Kidney epithelial cell (primary cell): ENCODE measurements at places on chromosomes 5 and 9. TPM values are rescaled to one million over a fixed set of nuclear protein-coding genes. Genes with fewer than 3 reads are reported as not detected.

DNA sequence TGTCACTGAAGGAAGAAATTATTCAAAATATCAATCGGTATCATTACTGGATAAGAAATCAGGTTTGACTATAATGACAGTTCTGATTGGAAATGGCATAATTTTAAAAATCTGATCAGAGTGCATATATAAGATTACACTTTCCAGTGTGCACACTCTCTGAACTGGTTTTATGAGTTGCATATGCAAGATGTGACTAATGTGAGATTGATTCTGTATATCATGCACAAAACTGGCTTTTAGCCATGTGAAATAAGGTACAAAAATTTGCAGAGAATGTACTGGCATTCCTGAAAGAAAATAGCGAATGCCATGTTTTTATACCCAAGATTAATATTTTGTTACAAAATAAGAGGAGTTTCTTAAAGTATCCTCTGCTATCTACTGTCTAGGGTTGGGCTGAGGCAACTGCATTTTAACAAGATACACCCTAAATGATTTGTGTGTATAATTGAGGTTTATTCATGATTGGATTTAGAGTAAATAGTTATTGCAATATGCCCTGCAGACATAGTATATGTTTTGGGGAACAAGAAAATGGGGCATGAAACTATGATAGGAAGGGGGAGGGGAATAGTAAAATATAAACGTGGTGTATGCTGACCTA, 70.7 kb downstream of the LNPEP start:
- DNase-seq: no peak

- no peak for DNase-seq
These were observed 86.2 kb downstream of the PSAT1 start for GRCh38 chr9:78383130-78383529.

Gene DBH
- not detected in 2 replicates for total RNA-seq

GRCh38 chr9:19913151-19913550, 124.3 kb upstream of the SLC24A2 start:
- no peak for DNase-seq

DNA sequence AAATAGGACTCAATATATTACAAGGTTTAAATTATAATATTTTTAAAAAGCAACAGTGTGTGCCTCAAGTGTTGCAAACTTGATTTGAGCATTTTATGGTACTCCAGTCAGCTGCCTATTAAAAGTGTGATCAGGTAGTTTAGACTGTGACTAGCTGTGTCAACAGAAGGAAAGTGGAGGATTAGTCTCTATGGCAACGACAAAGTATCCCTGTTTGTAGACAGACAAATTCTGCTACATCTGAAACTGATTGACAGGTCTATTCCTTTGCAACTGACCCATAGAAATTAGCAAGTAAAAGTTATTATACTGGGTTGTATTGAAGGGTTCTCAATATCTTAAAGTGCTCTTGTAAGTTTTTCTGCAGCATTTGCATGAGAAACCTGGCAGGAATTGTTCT, 249.8 kb upstream of the ARRDC3 start:
- no peak for DNase-seq

- DNase-seq: no peak
These were observed 19.9 kb downstream of the SEMA6A start for GRCh38 chr5:116554764-116555163.

- DNase-seq: no peak
These were observed 44.1 kb downstream of the C5orf15 start for GRCh38 chr5:133924221-133924920.

Gene TBC1D2
- total RNA-seq: 21.4 and 23.6 TPM in 2 replicates

Gene SPATA31A3
- total RNA-seq: not detected in 2 replicates

DNA sequence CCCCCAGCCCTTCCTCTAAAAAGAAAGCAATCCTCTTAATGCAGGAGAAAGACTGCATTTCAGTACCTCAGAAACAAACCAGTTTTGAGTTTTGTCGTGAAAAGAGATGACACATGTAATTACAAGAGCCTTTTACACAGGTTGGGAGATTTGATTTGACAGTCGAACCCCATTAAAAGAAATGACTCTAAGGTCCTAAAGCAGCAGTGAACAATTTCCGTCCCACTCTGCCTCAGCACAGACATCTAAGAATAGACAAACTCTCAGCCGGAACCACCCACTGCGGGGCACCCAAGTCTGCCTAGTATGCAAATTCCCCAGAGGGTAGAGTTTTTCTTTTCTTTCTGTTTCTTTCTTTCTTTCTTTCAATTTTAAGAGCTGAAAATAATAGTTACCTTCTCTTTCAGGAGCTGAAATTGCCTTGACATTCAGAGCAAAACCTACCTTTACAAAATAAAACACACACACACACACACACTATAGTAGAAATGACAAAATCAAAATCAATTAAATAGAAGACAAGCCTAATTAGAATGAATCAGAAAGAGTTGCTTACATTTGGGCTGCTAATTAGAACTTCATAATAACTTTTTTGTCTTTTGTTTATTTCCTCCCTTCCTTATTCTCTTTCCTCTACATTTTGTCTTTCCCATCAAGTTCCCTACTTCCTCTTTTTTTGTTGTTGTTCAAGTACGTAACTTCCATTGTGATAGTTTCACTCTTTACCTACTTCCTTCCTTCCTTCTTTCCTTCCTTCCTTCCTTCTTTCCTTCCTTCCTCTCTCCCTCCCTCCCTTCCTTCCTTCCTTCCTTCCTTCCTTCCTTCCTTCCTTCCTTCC, 65.1 kb downstream of the BASP1 start:
- DNase-seq: no peak

DNA sequence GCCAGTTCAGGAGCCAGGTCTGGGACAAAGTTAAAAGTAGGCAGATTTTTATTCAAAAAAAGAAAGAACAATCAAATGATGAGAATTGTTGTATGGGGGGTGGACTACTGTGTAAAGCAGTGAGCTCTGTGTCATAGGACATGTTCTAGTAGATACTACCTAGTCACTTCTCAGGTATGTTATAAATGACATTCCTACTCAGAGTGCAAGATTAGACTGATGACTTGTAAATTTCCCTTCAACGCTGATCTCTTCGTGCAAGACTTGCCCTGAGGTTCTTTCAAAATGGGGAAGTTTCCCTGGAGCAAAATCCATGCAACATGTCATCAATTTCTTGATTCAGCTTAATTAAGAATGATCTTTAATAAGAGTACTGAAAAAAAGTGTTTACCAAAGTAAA, 175.1 kb downstream of the RORB start:
- no peak for DNase-seq

Gene SPARC
- total RNA-seq: 139 and 140 TPM in 2 replicates

Gene CLINT1
- total RNA-seq: 84.1 and 85.2 TPM in 2 replicates

- no peak for DNase-seq
These were observed 60.6 kb upstream of the PTPN3 start for GRCh38 chr9:109558718-109559151.

Gene PCSK1
- total RNA-seq: not detected in 2 replicates

GRCh38 chr9:115198001-115198400, 80.0 kb upstream of the TNC start:
- no peak for DNase-seq

GRCh38 chr5:73587923-73588322, 22.4 kb downstream of the UTP15 start:
- DNase-seq: no peak

Gene FOXE1
- 0.04 and 0.14 TPM in 2 replicates for total RNA-seq

- no peak for DNase-seq
These were observed 5.5 kb upstream of the SMIM32 start for GRCh38 chr5:136198453-136198852.

- DNase-seq: no peak
These were observed 115.2 kb downstream of the GNAQ start for GRCh38 chr9:77916410-77916819.

Gene DOK3
- total RNA-seq: 1.1 TPM in 2 replicates

GRCh38 chr5:179588166-179588565, 35.3 kb downstream of the HNRNPH1 start:
- no peak for DNase-seq

DNA sequence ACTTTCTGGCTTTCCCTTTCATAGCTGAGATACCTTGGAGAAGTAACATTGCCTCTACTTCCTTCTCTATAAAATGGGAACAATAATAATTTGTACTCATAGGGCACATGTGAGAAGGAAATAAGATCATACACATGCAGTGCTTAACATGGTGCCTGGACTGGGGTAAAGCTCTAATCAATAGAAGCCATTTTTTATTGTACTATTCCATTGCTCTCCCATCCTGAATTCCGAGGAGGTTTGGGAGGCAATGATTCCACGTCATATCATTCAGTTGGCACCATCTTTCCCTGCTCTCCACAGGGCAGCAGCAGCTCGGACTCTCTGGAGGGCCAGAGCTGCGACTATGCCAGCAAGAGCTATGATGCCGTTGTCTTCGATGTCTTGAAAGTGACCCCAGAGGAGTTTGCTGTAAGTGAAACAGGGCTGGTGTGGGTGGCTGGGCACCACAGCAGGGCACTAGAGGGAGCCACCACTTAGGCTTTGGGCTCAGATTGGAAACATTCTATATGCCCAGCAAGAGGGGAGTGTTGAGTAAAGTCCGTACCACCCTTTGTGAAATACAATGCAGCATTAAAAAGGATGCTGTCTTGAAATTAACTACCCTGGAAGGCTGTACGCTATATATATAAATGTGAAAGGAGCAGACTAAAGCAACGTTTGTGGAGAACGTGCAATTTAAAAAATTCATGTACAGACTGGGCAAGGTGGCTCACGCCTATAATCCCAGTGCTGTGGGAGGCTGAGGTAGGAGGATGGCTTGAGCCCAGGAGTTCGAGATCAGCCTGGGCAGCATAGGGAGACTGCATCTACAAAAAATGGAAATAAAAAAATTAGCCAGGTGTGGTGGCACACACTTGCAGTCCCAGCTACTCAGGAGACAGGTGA, 51.2 kb downstream of the RALGPS1 start:
- DNase-seq: no peak

Gene UIMC1
- 14.9 and 24.5 TPM in 2 replicates for total RNA-seq

DNA sequence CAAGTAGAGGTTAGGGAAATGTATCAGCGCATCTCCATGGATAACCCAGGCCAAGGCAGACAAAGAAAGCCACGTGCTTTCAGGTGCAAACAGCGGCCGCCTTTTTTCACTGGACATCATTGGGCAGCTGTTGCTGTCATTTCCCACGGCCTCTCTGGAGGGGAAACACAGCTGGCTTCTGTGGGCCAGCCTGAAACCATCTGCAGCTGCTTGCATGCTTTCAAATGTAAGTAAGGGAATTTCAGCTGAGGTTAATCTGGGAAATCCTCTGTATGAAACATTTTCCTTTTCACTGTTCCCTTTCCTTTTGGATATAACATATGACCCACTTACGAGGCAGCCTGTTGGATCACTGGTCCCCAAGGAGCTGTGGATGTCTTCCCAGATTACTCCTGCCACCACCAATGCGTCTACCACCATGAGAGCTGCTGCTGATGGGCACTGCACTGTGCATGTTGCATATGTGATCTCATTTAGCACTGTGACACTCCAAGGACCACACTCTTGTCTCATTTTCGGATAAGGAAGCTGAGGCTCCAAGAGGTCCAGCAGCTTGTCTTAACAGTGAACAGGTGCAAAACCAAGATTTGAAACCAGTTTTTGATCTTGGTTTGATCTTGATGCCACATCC, 106.3 kb downstream of the C9orf152 start:
- DNase-seq: no peak

Gene C9orf50
- total RNA-seq: not detected in 2 replicates

DNA sequence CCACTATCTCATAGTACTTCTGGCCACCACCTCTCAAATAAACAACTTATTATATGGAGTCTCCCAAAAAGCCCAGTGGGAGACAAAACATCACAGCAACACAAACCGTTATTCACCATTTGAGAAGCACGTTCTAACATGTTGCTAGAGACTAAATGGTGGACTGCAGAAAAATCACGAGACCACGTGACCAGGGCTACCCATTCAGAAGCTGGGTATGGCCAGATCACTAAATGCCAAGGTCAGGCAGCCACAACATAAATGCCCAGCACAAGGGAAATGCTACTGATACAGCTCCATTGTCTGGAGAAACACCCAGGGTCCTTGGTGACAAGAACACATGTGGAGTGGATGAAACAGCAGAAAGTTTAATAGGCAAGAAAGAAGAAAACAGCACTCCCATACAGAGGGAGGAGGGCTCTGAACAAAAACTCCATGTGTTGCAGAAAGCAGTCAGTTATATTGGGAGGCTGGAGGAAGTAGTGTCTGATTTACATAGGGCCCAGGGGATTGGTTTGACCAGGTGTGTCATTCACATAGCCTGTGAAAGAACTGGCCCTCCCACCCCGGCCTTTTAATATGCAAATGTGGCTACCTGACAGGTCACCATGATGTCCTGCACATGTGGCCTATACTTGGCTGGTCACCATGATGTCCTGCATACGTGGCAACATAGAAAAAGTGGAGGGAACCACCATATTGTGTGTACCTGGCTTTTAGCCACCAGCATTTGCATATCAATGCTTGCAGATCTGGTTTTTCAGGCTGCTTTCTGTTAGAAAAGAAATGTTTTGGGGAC, 97.2 kb downstream of the TRIM36 start:
- no peak for DNase-seq

Gene HSD17B3
- total RNA-seq: not detected in 2 replicates

Gene BAAT
- total RNA-seq: not detected in 2 replicates

- DNase-seq: no peak
These were observed 24.8 kb downstream of the ADCY2 start for GRCh38 chr5:7420510-7421280.

Gene CYLC2
- not detected in 2 replicates for total RNA-seq

DNA sequence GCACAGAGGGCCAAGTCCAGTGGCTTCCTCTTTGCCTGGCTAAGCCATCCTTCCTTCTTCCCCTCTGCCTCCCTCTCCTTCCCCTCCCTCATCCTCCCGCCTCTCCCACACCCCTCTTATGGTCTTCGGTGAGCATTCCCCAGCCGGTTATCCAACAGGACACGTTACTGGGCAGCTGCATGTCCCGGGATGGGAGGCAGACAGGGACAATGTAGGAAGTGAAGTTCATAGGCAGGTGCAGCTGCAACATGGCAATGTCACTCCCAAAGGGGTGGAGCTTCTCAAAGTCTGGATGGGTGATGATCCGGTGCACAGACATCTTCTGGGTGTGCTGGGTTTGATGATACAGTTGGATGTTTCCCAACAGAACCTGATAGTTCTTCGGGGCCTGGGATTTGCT, 71.4 kb upstream of the SPTLC1 start:
- no peak for DNase-seq

Gene RNF208
- 3.1 and 4.2 TPM in 2 replicates for total RNA-seq

DNA sequence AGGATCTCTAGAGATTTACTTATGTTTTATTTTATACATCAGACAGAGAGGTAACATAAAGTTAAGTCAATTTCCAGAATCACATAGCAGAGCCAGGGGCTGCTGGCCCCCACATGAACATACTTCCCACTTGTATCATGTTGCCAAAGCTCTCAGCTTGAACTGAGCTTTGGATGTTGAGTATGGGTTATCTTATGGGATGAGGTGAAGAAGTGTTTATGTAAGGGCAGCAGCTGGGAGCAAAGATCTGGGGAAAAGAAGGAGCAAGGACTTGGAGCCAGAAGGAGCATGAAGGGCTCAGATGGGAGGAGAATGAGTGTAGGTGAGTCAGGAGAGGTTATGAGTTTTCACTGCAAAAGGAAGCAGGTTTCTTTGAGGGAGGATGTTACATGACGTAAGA, 72.0 kb downstream of the MROH2B start:
- DNase-seq: no peak

- no peak for DNase-seq
These were observed 13.9 kb downstream of the GTF3C5 start for GRCh38 chr9:133044661-133045060.

Gene GGTA1
- total RNA-seq: not detected in 2 replicates

Gene DAB2IP
- total RNA-seq: 38.0 and 51.1 TPM in 2 replicates

GRCh38 chr5:81097713-81098112, 135.4 kb upstream of the CKMT2 start:
- DNase-seq: no peak
